CD4-positive, alpha-beta T cell (primary cell): ENCODE measurements at places on chromosomes 16 and 17.

GRCh38 chr16:75229172-75230031 lies 10.6 kb downstream of the CTRB1 start:
- DNase-seq, result no peak

- DNase-seq, result no peak
Measured at GRCh38 chr16:24577167-24577566, 37.8 kb downstream of the RBBP6 start.

GRCh38 chr17:34011599-34011998 lies 243.5 kb upstream of the CCL2 start:
- no peak for DNase-seq

DNA sequence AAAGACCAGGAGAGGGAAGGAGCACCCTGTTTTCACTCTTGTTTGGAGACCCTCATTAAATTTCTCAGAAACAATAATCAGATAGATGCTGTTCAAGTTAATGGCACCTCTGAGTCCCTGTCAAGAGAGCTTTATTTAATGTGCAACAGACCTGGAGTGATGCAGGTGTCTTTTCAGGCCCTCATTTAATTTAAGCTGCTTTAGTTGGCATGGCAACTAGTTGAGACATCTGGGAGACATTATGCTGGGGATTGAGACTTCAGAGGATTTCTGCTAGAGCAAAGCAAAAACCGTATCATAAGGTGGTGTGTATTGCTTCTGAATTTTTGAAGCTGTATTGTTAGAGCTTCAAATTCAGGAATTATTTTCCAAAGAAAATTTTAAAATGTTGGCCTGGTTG lies 108.5 kb downstream of the NLK start:
- no peak for DNase-seq
